Immature natural killer cell (primary cell): ENCODE measurements at places on chromosomes 6 and 20. TPM values are rescaled to one million over a fixed set of nuclear protein-coding genes. Genes with fewer than 3 reads are reported as not detected.

The ZBTB46 gene
- polyA plus RNA-seq = 0.16 TPM

The MCM9 gene
- 15.3 TPM for polyA plus RNA-seq

The MLN gene
- not detected for polyA plus RNA-seq

The HDDC2 gene
- polyA plus RNA-seq = 238 TPM

The DEFB124 gene
- polyA plus RNA-seq = not detected

The RBM24 gene
- polyA plus RNA-seq = not detected

The PCSK2 gene
- not detected for polyA plus RNA-seq

The PDE7B gene
- polyA plus RNA-seq = not detected

The CCM2L gene
- not detected for polyA plus RNA-seq
